IPS-NIHi11 (cell line): ENCODE measurements at places on chromosomes 7 and 10.

DNA sequence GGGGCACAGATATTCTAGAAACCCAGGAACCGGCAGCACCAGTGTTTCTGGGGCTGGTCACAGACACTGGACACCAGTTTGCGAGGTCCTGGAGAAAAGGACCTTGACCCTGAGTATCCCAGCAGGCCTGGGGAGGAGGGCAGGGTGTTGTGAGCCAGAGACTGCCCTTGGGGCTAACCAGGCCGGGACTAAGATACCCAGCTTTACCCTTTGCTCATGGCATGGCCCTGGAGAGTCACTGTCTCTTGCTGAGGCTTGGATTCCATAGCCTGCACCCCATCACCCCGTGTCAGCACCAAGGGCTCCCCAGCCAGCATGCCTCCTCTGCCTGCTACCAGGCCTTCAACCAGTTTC lies 124.4 kb downstream of the COL26A1 start:
- no peak for DNase-seq

GRCh38 chr7:97005183-97006054 lies at the start of gene DLX6:
DLX6 (plus strand) TSS chr7:97005553; CDS start chr7:97005978, 425 bp downstream.
- DNase-seq: peak; percentile 88

DNA sequence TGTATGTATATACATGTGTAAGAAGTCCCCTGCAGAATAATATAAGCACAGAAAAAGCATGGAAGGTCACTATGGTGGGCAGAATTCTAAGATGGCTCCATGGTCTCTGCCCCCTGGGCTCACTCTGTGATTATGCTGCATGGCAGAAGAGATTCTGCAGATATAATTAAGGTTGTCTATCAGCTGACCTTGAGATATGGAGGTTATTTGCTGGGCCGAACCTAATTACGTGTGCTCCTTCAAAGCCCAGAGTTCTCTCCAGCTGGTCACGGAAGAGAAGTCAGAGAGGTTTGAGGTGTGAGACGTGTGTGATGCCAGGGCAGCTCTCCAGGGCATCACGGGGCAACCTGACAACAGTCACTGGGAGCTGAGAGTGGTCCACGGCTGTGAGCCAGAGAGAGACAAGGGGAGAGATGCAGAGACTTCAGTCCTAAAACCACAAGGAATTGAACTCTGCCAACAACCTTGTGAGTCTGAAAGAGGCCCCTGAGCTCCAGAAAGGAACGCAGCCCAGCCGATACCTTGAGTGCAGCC lies 11.5 kb downstream of the PAPOLB start:
- DNase-seq: no peak

GRCh38 chr10:101938305-101939007 lies 94.9 kb upstream of the KCNIP2 start:
- no peak for DNase-seq

DNA sequence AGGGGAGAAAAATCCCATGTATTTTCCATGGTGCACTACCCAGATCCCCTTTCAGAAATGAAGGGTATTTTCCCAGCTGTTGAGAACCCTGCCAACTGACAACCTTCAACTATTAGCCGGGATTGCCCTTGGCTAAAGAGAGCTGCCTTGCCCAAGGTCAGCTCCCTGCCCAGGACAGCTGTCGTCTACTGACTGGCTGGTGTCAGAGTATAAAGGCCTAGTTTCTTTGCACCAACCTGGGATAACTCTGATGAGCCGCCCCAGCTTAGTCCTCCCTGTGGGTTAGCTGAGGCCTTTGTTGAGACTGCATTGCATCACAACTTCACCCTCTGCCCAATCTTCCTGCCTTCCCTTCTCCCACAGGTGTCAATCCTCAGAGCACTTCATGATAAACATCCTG lies 147.2 kb upstream of the RHEB start:
- DNase-seq: no peak

DNA sequence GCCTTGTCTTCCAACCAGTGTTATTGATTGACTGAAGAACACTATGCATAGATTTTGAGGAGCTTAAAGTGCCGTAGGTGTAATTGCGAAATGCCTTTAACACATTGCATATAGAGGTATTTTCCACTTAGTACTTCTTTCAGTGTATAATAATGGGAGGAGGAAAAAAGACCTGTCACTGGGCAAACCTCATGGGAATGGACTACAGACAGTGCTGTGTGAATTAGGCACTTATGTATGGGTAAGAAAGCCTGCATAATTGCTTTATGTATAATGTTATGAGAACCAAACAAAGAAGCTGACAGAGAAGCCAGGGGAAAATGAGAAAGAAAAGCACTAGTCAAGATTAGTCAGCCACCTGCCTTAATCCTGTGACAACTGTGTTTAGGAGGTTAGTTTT lies 12.4 kb upstream of the SCRN1 start:
- no peak for DNase-seq

DNA sequence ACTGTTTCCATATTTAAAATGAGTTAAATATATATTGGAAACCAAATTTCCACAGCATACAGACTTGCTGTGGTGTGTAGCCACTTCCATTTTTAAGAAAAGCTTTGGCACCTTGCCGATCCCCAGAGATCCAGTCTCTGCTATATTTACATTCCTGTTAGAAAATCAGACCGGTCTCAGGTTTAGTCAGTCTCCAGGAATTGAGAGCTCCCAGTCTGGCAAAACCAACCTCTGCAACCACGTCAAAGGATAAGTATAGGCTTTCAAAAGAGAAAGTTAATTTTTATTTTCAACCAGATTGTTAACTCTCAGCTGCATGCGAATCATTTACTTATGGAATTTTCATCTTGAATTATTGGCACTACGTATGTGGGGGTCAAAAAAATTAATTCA lies 28.2 kb downstream of the PUS7 start:
- no peak for DNase-seq

DNA sequence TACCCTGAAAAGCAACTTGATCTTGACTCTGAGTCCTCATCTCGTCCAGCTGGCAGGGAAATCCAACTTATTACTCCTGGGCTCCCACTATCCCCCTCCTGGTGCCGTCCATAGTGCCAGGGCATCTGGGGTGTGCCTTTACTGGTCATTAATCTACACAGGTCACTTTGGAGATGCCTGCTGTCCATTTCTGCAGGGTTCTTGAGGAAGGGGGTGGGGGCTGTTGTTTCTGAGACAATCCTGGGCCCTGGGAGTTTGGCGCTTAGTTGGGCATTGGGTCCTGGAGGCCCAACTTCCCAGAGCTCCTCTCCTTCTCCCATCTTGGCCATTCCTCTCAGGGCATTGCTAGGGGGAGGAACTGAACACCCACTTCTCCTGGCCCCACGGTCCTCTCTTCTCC lies 6.0 kb upstream of the TACR2 start:
- no peak for DNase-seq

DNA sequence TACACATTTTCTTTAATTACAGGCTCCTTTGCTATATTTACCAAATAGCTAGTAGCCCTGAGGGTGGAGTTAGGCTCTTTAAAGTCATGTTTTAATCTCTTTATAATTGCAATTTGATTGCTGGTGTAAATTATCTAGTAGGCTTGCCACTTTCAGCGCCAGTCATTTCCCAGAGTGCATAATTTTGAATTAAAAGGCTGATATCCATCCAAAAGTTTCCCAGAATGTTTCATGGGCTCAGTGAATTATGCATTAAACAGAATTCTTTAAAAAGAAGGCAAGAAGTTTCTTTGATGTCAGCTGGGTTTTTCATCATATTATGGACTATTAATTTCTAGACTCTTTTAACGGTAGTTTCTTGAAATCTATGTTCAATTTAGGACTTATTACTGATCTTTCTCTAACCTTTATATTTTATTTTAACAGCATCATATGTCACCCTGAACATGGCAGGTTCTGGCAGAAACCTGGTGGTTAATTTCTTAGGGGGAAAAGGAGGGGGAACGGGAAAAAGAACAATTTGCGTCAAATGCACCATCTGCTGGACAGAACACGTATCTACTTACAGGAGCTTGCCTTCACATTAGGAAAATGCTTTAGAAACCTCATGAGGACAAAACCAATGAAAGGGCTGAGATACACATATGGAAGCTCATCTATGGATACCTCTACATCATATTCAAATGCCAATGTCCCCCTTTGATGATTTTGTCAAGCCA lies 171.1 kb downstream of the GRM3 start:
- DNase-seq: peak; percentile 59

DNA sequence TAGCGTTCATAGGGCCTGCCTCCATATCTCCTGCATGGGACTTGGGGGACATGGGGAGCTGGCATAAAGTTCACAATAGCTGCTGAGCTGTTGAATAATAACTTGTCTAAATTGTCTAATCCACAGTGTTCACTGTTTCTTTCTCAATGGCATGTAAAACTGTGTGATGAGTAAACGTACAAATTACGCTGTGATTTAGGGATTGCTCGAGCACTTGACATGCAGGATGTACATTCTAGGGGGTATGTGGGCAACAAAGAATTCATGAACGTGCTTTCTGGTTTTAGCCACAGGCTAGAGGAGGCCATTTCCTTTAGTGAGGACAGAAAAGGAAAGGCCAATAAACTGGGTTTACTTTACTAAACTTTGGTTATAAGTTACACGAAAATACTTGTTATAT lies 534.2 kb upstream of the ZWINT start:
- no peak for DNase-seq

DNA sequence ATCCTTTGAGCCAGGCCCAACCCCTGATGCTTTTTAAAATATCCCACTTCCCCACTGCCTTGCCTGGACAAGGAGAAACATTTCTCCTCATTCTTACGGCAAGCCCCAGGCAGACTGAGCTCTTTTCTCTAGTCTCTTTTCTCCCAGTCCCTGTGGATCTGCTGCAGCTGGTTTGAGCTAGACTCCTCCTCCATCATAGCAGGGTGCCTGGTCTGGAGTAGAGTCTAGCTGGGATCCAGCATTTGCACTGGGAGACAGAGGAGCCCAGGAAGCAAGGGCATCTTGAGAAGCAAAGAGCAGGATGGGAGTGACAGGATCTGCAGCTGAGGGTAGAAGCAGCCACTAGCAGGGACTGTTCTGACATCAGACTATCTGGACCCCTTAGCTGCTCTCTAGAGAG lies 562.3 kb upstream of the COBL start:
- peak; percentile 4 for DNase-seq

DNA sequence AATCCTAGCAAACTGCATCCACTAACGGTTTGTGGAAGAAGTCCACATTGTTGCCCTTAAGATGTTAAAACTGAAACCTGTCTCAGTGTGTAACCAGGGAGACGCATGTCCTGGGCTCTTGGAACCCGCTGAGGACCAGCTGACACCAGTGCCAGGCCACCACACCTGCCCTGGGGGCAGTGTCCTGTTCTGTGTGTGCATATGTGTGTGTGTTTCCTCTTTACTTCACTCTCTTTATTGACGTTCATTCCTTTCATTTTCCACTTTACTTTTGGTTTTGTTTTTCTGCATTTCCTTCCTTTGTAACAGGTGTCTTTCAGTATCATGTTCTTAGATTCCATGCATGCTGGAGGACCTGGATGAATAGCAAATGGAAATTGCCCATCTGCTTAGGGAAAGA lies 83.8 kb downstream of the TEX36 start:
- no peak for DNase-seq

DNA sequence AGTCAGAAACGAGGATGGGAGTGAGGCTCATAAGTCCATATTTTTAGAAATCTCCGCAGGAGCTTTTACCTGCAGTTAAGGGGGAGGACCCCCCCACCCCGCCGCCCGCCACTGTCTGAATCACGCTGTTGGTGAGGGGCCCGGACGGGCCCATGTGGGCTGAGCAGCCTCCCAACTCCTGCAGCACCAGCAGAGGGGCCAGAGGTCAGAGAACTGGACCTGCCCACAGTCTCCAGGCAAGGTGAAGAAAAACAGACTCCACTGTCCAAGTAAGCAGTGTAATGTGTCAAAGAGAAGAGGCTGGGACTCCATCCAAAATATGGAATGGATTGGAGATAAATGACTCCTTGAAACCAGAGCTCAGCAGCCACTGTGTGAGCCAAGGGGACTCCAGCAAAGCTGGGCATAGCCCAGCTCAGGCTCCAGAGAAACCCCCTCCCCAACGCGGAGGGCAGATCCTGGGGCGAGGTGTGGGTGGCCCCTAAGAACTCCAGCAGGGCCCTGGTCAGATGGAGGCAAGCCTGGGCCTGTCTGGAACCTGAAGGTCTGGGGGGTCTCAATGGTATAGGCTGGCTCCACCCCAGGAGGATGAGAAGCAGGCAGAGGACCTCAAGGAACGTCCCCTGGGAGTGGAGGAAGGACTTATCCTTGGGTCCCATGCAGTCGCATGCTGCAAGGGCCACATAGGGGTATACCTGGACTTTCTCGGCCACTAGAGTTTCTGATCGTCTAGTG lies 128.5 kb upstream of the TNS3 start:
- no peak for DNase-seq

DNA sequence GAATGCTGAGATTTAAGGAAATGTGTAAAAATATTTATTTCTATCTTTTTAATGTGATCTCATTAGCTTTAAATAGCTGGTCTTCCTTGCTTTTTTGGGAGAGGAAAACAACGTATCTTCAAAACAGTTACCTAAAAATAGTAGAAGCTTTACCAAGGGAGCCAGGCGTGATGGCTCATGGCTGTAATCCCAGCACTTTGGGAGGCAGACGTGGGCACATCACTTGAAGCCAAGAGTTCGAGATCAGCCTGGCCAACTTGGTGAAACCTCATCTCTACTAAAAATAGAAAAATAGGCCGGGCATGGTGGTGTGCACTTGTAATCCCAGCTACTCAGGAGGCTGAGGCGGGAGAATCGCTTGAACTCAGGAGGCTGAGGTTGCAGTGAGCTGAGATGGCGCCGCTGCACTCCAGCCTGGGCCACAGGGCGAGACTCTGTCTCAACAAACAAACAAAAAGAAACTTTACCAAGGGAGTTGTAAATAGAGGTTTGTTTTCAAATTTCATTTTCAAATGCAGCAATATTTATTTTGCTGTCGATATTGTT lies 48.4 kb upstream of the ITGB1 start:
- DNase-seq: no peak

GRCh38 chr10:18219146-18219545 lies 78.9 kb downstream of the CACNB2 start:
- DNase-seq: no peak

DNA sequence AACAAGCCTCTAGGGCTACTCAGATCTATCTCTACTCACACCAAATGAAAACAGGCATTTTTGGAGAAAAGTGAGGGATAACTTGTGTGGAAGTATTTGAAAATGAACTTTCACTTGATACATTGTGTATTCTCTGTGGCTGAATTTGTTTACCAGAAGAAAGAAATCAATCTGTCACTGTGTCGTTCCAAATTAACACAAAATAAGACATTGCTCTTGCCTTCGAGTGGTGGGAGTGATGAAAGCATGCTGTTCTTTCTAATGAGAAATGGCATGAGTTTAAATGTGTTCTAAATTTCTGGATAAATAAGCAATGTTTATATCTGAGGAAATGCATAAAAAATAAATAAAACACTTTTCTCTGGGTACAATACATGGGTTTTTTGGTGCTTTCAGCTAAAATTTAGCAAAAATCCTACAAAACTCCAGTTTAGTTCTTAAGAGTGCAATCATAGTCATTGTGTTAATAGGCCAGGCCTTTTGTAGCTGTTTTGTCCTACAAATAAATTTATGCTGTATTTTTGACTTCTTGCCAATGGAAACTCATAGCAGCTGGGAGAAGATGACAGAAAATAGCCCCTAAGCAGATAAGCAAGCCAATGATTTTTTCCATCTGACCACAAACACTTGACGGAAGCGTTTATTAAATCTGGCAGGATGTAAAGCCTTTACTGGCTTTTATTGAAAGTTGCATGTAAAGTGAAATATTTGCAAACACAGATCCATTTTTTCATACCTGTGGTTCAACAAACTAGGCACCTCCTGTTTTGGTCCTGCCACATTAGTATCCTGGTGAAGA lies 1064.1 kb upstream of the GHITM start:
- DNase-seq: no peak

- no peak for DNase-seq
These were observed 174.9 kb upstream of the NRP1 start for GRCh38 chr10:33509231-33509831.
